NCI-H460 (cell line): ENCODE measurements at places on chromosomes 6 and 20.

DNA sequence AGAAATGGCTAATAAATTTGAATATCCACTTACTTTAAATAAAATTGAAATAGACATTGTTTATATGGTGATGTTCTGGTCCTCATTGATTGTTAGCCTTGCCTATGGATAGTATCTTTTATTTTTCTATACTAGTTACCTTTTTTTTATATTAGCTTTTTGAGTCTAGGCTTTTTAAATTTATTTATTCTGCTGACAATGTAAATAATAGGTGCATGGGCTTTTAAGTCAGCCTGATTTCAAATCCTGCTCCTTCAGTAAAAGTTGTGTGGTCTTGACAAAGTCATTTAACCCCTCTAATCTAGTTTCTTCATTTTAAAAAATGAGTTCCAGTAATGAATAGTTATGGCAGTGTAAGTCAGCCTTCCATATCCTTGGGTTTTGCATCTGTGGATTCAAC lies 38.6 kb downstream of the FAM162B start:
- no peak for DNase-seq

GRCh38 chr20:1577906-1578305 lies 20.4 kb upstream of the SIRPD start:
- DNase-seq = no peak

DNA sequence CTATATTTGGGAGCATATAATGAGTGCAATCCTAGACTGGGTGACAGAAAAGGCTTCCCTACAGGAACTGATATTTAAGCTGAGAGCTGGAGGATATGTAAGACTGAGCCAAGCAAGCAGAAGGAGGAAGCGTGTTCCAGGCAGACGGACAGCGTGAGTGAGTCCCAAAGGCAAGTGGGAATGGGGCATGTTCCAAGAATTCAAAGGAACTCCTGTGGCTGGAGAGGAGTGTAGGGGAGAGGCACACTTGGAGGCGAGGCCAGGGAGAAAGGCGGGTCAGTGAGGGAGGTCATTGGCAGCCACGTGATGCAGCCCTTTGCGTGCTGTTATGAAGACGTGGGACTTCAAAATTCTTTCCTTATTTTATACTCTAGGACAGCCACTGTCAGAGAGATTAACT lies 27.9 kb upstream of the SGK1 start:
- no peak for DNase-seq

GRCh38 chr6:29705389-29706231 lies 17.6 kb upstream of the HLA-F start:
- peak; percentile 61 for DNase-seq

GRCh38 chr20:23691675-23692074 lies 2.8 kb upstream of the CST4 start:
- DNase-seq = no peak

- peak; percentile 48 for DNase-seq
Observed at GRCh38 chr20:11204926-11205768, 531.3 kb upstream of the JAG1 start.

DNA sequence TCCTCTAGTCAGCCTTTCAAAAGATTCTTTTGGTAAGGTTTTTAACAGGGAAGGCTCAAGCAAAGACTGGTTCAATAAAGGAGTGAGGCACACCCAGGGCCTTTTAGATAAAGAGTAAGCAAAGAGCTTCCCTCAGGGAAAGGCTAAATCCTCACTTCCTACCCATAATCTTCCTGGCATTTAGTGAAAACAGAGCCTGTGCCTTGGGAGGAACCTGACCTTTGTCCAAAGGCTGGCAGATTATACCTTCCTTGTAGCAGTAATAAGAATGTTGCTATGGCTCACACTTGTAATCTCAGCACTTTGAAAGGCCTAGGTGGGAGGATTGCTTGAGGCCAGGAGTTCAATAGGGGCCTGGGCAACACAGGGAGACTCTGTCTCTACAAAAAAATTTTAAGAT lies 280.1 kb upstream of the PLCB4 start:
- DNase-seq = no peak

- no peak for DNase-seq
Observed at GRCh38 chr6:158661156-158661685, 11.4 kb downstream of the SYTL3 start.

- DNase-seq = no peak
Observed at GRCh38 chr20:21006611-21007010, 99.5 kb downstream of the LINC00237 start.

DNA sequence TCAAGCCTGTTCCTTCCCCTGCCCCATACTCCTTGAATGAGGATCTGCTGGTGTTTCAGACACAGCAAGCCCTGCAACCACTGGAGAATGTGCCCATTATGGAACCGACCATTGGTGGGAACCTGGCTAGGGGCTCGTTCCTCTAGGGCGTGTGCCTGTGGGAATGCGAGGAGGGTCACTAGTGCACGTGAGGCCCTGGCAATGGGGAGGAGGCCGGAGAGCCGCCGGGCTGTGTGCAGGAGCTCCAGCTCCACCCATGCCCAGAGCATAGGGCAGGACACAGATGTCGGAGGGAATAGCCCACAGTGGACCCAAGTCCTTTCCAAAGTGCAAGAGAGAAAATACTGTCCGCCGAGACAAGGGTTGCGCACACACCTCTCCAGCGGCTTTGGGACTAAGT lies 99.3 kb downstream of the ERMARD start:
- DNase-seq = no peak

GRCh38 chr20:32438331-32438858 lies 80.3 kb downstream of the ASXL1 start:
- no peak for DNase-seq

- DNase-seq = no peak
Observed at GRCh38 chr20:7493311-7493710, 446.9 kb downstream of the HAO1 start.

DNA sequence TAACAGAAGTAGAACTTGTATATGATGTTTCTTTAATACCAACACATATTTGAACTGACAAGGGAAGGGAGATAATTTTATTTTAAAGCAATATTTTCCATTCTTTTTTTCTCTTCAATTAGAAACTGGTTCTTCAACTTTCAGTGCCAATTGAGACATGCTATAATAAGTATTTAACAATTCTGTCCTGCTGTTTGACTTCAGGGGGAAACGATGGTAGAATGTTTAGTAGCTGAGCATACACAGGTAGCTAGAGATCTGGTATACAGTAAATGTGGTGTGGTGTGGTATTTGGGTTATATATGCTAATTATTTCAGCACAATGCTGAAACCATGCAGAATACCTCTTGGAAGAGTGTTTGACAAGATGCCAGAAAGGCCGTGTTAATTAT lies 156.9 kb downstream of the ARID1B start:
- DNase-seq = no peak

DNA sequence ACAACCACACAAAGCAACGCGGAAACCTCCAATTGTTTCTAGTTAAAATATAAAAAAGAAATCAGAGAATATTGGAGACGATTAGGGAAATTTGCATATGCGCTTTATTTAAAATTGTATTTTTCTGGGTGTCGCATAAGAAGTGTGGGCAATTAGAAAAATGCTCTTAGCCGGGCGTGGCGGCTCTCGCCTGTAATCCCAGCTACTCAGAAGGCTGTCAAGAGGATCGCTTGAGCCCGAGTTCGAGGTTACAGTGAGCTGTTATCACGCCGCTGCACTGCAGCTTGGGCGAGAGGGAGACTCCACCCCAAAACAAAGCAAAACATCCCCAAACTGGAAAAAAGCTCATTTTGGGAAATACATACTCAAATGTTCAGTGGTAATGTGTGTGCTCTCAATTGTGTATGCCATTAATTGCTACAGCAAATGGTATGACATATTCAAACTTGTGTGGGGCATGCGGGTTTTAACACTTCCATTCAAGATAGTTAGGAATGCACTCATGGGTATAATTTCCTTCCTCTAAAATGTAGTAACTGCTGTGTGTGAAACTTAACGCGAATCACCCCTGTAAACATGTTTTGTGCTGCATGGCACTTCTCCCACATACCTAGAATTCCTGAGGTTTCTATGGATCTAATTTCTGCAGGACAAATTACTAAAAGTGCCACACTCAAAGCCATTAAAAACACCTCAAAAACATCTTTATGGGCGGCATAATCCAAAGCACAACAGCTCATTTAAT lies 54.7 kb upstream of the HFE start:
- DNase-seq = peak; percentile 61

GRCh38 chr6:89414215-89414614 lies 2.1 kb upstream of the RRAGD start:
- no peak for DNase-seq
